ENCODE measurements at places on chromosomes 7 and 10. TPM values are rescaled to one million over a fixed set of nuclear protein-coding genes. Genes with fewer than 3 reads are reported as not detected.

DNA sequence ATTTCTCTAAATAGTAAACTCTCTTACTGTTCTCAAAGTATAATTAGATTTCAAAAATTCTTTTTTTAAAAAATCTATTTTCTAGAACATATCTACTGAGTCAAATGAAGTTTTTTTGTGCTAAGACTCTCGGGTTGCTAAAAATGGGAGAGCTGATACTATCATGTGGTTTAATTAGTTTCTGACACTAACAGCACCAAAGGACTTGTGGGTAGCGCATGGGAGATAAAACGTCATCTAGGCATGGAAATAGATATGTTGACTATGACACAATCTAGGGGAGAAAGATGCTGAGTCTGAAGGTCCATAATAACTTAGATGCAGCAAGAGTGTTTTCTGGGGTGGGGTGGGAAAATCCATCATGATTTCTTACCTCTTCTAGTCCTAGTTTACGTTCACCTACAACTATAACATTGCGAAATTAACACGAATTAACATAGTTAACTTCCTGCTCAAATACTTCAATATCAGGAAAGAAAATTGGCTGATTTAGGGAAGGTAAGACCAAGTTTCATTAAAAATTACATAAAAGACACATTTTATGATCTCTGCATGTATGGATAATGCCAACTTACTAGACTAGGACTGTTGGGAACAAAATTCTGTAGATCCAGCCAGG, 14.3 kb upstream of the ARMC3 start:
- peaks cover 3% of the 10 kb centered on the region for H3K27me3 ChIP-seq
- no peak for DNase-seq
- H3K27ac ChIP-seq: no peak overlapping the region
- no peaks in the 10 kb centered on the region for H3K36me3 ChIP-seq
- peaks cover 17% of the 10 kb centered on the region for H3K4me1 ChIP-seq

GRCh38 chr7:18384491-18385143, 110.9 kb upstream of the HDAC9 start:
- peaks cover 9% of the 10 kb centered on the region for H3K4me1 ChIP-seq
- no peak for DNase-seq
- no peak overlapping the region for H3K27ac ChIP-seq
- no peaks in the 10 kb centered on the region for H3K36me3 ChIP-seq
- peaks cover 3% of the 10 kb centered on the region for H3K27me3 ChIP-seq

The HMX3 gene
- not detected for total RNA-seq

The PTPRZ1 gene
- 43.4 TPM for total RNA-seq

Measured in type B pancreatic cell (in vitro differentiated cells).